ENCODE measurements at places on chromosomes 2 and 18.

DNA sequence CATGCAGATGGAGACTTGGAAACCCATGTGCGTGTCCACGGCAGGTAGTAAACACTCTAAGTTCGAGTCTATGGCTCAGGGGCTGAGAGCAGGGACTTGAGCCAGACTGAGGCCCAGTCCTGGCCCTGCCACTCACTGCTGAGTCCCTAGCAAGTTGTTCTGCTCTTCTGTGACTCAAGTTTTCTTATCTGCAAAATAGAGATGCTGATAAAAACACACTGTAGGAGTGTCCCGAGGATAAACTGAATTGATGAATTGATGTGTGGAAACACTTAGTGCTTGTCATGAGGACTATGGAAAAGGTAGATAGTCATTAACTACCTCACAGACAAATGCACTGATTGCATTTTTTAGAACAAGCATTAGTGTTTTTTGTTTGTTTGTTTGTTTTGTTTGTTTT is 73.2 kb downstream of the BOLA3 start:
- DNase-seq, result no peak

- peak; percentile 67 for DNase-seq
Observed at GRCh38 chr2:86624267-86624547, 542 bp upstream of the RNF103 start.

DNA sequence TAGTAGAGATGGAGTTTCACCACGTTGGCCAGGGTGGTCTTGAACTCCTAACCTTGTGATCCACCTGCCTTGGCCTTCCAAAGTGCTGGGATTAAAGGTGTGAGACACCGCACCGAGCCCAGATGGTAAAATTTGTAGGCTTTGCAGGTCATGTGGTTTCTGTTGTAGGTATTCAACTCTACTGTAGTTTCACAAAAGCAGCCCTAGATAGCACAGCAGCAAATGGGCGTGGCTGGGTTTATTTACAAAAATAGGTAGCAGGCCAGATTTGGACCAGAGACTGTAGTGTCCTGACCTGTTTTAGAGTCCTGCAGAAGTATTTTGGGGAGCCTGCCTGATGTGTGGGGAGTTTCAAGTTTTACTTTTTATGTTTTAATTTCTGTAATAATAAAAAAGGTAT is 84.1 kb upstream of the RASGRP3 start:
- no peak for DNase-seq

GRCh38 chr2:236823963-236824362 is 254.3 kb downstream of the ACKR3 start:
- DNase-seq, result no peak

DNA sequence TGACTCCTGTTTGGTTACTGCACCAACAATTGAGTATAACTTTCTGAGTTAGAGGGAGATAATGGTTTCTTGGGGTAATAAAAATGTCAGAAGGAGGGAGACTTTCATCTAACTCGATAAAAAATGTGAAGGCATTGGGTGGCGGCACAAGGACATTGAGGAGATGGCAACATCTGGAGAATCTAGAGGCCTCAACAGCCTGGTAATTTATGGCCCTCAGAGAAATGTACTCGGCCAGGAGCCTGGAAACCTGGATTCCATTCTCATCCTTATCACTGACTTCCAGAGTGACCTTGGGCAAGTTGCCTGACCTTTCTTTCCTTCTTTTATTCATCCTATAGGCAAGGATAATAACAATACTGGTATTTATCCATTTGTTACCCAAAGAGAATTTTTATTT is 173.5 kb upstream of the MEX3C start:
- no peak for DNase-seq

DNA sequence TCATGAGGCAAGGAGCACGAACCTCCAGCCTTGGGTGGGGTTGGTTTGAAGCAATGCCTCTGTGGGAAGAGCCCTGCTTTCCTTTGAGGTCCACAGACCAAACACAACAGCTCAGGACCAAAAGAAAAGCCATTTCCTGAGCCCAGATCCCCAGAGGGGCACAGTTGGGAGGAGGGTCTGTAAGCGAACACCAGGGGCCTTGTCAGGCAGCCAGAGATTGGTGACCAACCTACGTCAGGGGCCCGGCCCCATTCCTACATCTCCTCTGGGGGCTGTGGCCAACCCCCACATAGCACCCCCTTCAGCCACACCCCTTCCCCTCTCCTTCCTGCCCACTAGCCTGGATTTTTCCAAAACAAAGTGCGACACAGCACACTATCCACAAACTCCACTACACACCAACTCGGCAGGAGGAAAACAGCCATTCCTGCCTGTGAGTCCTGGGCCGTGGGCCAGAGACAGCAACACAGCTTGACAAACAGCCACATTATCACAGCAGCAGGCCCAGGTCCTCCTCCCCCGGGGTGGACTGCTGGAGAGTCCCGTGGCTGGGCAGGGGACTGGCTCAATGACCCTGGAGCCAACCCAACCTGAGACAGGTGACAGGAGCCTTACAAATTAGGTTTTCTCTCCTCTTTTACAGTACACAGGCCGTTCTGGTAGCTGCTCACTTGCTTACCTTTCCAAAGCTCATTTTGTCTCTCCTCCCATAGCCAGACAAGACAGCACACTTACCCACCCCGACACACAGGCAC is 98.8 kb downstream of the TNS1 start:
- DNase-seq, result no peak
